ENCODE measurements at places on chromosomes 12 and 14. TPM values are rescaled to one million over a fixed set of nuclear protein-coding genes. Genes with fewer than 3 reads are reported as not detected.

SIX6 gene
- not detected for total RNA-seq

DNA sequence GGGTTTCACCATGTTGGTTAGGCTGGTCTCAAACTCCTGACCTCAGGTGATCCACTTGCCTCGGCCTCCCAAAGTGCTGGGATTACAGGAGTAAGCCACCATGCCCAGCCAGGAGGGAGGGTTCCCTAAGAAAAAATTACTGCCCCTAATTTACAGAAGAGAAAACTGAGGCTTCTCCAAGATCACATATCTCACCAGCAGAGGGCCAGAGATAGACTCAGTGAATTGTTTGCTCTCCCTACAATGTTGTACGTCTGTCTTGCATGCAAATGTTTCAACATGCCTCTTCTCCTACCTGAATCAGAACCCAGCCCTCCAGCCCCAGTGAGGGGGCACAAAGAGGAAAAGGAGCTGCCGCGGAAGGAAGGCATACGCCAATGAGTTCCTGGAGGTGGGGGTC, 48.3 kb upstream of the TMEM263 start:
- DNase-seq = no peak

SUSD6 gene
- total RNA-seq = 3.6 TPM

FGF23 gene
- total RNA-seq = 0.24 TPM

GRCh38 chr14:94368956-94369355, 19.4 kb downstream of the SERPINA1 start:
- no peak for DNase-seq

TAOK3 gene
- 5.2 TPM for total RNA-seq

GRCh38 chr14:32397861-32398640, 69.0 kb downstream of the AKAP6 start:
- DNase-seq = no peak

RNF212B gene
- 0.39 TPM for total RNA-seq

- DNase-seq = no peak
Observed at GRCh38 chr14:44135972-44136371, 371.1 kb downstream of the FSCB start.

CLEC2A gene
- total RNA-seq = not detected

BRF1 gene
- total RNA-seq = 27.0 TPM

DTX1 gene
- total RNA-seq = 3.0 TPM

DNA sequence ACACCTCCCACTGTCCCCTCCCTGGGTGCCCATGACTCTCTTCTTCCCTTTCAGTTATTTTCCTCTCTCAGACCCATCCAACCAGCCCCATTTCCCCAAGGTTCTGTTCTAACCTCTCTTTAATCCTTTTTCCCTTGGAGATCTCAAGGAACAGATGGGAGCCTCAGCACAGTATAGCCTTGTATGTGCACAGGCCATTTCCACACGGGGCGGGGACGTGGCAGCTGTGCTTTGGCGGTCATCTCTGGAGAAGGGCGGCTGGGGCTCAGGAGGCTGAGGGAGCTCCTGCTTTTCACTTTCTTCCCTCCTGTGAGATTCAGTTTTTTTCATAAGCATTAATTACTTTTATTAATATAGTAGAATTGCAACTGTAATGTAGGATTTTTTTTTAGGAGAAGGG, 212.2 kb downstream of the ZFP36L1 start:
- DNase-seq = no peak

DNA sequence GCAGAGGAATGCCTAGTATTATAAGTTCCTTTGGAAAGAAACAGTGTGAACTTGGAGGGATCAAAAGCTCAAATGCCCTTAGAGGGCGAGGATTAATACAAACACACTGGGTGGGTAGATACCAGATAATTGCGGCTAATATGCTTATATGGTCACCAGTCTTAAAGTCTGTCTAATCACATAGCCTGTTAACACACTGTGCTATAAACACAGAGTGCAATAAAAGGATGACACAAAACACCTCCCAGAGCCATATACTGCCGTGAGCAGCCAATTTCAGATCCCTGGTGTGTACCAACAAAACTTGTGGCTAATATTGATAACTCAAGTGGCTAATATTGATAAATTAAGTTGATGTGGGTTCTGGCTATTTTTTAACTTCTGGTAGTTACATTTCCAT, 1.7 kb upstream of the IL26 start:
- no peak for DNase-seq

GRCh38 chr12:9381619-9382018, 173.4 kb upstream of the PZP start:
- DNase-seq = no peak

GALNT8 gene
- 5.4 TPM for total RNA-seq

HOXC13 gene
- total RNA-seq = 0.11 TPM

DNA sequence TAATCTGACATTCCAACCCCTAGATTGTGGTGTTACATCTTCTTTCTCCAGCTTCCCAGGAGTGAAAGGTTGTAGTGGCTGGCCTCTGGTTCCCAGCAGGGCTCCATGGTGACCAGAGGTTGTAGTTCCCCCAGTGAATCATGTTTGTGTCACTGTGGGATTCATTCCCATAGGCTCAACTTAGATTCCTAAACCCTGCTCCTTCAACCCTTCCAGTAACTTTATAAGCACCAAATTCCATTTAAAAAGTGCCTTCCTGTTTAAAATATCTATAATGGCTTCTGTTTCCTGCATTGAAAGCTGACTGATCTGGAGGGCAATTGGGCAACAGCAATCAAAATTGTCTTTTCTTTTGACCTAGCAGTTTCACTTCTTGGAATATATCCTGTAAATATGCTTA, 40.5 kb upstream of the TBC1D15 start:
- DNase-seq = no peak

GRCh38 chr12:20120403-20120725, 248.0 kb upstream of the PDE3A start:
- no peak for DNase-seq

DNA sequence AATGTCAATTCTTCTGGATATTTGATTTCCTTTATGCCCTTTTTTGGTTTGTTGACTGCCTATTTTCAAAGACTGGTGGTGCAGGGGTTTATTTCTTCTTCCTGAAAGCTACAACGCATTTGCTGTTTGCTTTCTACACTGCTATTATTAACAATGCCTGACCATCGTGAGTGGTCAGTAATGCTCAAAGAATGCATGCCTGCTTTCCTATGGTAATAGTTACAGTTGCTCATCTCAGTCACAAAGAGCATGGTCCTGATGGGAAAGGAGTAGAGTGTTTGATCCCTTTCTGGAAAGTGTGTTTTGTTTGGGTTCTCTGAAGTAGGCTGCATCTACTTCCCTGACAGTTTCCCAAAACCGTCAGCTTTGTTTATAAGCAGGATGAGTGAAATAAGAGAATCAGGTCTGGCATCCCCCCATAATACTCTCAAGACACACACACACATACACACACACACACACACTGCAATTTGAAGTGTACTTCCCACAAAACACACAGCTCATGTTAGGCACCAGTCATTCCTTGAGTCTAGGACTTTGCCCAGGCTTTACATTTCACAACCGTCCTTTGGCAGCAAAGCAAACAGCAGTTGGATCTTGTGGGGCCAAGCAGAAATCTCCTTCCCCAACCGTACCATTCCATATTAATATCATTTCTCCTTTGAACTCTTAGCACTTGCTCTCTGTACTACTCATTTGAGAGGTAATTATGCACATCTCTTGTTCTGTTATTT, 56.6 kb downstream of the SUDS3 start:
- no peak for DNase-seq

- no peak for DNase-seq
Observed at GRCh38 chr12:22731236-22731635, 106.3 kb downstream of the ETNK1 start.

RNASE3 gene
- total RNA-seq = not detected

M6PR gene
- 153 TPM for total RNA-seq

- no peak for DNase-seq
Observed at GRCh38 chr14:106396999-106397398, 870.6 kb downstream of the TMEM121 start.
